ENCODE measurements at places on chromosomes 12 and 14. TPM values are rescaled to one million over a fixed set of nuclear protein-coding genes. Genes with fewer than 3 reads are reported as not detected.

Gene TAS2R43
- total RNA-seq = not detected

Gene KRT83
- total RNA-seq = 0.05 TPM

Gene KRT4
- not detected for total RNA-seq

Gene CIROP
- not detected for total RNA-seq

Gene ADAMTS20
- total RNA-seq = 0.22 TPM

Gene RPGRIP1
- total RNA-seq = not detected

Gene SIX1
- total RNA-seq = 1.4 TPM

Gene CMA1
- not detected for total RNA-seq
